Omental fat pad (tissue), 4 donors: ENCODE measurements at places on chromosomes 11 and 22. TPM values are rescaled to one million over a fixed set of nuclear protein-coding genes. Genes with fewer than 3 reads are reported as not detected.

OR5A1 gene
- not detected for total RNA-seq

FDXACB1 gene
- 1.9 TPM for total RNA-seq

GGTLC2 gene
- total RNA-seq = not detected

MMP13 gene
- total RNA-seq = not detected

OR10A2 gene
- not detected for total RNA-seq
